ENCODE measurements at places on chromosomes 7 and 10.

GRCh38 chr7:132558815-132559214 is 17.5 kb downstream of the PLXNA4 start:
- no peak for DNase-seq

- DNase-seq, result no peak
Observed at GRCh38 chr10:30762620-30763019, 133.1 kb upstream of the LYZL2 start.

DNA sequence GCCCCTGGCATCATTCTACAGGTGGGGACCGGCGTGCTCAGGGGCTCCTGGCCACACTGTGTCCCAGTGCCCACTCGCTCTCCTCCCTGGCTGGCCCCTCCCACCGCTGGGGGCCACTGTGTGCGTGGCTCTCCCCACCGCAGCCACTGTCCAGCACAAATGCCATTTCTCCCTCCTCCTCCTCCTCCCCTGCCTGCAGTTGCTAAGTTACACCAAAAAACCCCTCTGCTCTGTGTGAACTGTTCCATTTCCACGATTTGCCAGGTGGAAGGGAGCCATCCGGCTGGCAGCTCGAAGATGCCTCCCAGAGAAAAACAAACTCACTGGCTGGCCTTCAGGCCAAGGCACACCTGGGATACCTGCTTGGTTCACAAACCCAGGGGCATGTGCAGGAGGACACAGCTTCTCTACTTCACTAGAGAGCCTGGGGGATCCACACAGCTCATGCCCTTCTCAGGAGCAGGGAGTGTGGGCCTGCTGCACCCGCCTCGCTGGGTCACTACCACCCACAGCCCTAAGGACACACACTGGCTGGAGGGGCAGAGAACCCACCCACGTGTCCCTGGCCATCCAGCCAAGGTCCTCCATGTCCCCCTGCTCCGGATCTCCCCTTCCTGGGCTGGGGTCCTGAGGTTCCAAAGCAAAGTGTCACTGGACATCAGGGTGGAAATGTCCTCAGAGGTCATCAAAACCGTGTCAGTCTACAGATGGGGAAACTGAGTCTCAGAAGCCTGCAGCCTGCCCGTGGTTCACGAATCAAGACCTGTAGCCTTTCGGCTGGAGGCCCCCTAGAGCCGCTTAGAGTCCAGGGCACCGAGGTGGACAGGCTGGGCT is 1.7 kb downstream of the RASGEF1A start:
- no peak for DNase-seq

DNA sequence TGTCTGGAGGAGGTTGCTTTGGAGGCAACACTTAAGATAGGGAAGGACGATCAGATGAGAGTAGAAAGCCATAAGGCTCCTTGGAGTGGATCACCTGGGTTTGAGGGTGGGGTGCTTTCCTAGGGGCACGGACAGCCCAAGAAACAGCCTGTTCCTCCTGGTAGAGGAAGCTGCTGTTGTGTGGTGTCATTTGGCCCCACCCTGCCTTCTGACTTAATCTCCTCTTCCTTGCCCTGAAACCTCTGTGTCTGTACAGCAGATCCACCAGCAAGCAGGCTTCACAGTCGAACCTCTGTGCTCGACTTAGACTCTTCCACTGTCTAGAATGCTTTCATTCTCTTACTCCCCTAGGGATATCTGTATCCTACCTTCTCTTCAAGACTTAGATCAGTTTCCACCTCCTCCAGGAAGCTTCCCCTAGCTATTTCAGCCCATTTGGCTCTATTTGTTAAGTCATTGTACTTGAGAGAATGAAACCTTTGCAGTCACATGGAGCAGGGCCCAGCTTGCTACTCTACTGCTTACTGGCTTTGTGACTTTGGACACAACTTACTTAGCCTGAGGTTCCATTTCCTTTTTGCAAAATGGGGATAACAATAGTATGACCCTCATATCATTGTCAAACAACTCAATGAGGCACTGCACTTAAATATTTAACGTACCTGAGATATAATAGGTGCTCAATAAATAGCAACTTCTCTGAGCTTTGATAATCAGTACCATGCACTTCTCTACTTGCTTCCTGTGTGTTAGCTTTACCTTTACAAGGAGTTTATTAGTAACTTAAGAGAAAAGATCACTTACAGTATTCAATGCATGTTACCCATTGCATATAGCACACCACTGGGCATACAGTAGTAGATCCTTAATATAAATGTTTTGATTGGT is 5.0 kb downstream of the MXI1 start:
- peak; percentile 63 for DNase-seq

DNA sequence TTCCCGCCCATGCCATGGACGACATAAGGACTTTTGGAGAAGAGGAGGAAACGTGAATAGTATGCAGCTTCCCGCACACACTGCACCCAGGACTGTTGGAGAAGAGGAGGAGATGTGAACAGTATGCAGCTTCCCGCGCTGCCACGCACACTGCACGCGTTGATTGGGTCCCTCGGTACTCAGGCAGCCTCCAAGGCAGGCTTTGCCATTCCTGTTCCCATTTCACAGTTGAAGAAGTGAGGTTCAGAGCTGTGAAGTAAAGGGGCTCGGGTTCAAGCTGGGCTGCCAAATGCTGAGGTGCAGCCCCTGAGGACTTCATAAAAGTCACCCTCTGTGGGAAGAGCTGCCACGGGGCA is 147.9 kb upstream of the FAM20C start:
- DNase-seq, result no peak

- no peak for DNase-seq
Observed at GRCh38 chr7:147013825-147014224, 897.2 kb downstream of the CNTNAP2 start.

- no peak for DNase-seq
Observed at GRCh38 chr7:20165146-20165510, 52.1 kb downstream of the MACC1 start.

GRCh38 chr10:102721954-102722353 is 7.5 kb downstream of the SFXN2 start:
- no peak for DNase-seq

DNA sequence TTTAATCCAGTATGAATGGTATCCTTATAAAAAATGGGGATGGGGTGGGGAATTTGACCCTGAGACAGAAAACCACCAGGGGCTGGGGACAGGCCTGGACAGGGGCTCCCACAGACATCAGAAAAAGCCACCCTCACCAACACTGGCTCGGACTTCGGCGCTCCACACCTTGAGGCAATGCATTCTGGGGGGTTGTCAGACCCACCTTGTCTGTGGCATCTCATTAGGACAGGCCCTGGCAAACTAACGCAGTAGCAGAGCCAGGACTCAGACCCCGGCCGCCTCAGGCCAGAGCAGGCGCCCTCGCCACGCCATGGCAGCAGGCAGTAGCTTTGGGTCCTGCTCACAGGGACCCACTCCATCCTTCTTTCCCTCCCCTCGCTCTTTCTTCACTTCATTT is 160.1 kb downstream of the CCDC3 start:
- no peak for DNase-seq

GRCh38 chr10:104735036-104735756 is 94.1 kb downstream of the SORCS3 start:
- DNase-seq, result no peak

GRCh38 chr10:7251696-7252465 is 159.0 kb downstream of the SFMBT2 start:
- DNase-seq, result no peak

GRCh38 chr10:104925232-104925851 is 284.3 kb downstream of the SORCS3 start:
- DNase-seq, result no peak

DNA sequence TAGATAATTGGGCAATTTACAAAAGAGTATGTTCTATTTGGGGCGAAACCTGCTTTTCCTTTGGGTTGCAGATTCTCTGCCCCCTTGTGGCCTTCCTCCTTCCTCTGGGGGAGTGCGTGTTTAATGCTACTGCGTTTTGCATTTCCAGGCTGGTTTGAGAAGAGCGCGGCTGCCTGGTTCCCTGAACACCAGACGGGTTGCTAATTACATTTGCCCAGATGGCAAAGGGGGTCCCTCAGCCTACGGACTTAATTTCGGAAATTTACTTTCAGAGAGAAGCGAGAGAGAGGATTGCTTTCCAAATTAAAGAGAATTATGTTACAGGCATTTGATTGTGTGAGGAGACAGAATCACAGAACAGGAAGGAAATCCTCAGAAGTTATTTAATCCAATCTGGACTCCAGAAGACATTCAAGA is 91.9 kb upstream of the JAZF1 start:
- peak; percentile 5 for DNase-seq

- DNase-seq, result no peak
Observed at GRCh38 chr7:97009753-97010732, 4.7 kb downstream of the DLX6 start.

DNA sequence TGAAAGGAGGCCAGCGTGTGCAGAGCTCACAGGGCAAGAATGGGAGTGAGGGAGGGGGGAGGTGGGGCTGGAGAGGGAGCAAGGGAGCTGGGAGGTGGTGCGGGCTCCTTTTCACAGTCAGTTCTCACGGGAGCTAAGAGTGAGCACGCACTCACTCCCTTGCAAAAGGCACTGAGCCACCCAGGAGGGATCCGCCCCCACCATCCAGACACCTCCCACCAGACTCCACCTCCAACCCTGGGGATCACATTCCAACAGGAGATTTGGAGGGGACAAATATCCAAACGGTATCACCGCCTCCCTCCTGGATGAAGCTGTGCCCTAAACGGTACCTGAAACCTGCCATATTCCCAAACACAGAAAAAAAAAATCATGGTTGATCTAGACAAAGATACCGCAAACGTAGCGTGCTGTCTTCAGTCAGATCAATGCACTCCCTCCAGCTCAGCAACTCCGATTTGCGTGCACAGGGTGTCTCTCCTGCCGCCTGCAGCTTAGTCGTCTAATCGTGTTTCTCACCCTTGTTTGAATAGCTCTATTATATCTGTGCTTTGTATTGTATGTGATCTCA is 20.3 kb upstream of the PRKAG2 start:
- no peak for DNase-seq

DNA sequence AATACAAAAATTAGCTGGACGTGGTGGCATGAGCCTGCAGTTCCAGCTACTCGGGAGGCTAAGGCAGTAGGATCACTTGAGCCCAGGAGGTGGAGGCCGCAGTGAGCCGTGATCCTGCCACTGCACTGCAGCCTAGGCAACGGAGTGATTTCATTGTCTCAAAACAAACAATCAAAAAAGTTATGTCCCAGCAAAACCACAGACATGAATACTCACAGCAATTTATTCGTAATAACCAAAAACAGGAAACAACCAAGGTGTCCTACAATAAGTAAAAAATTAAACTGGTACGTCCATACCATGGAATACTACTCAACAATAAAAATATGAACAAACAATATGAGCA is 11.6 kb upstream of the CYTH3 start:
- DNase-seq, result no peak

DNA sequence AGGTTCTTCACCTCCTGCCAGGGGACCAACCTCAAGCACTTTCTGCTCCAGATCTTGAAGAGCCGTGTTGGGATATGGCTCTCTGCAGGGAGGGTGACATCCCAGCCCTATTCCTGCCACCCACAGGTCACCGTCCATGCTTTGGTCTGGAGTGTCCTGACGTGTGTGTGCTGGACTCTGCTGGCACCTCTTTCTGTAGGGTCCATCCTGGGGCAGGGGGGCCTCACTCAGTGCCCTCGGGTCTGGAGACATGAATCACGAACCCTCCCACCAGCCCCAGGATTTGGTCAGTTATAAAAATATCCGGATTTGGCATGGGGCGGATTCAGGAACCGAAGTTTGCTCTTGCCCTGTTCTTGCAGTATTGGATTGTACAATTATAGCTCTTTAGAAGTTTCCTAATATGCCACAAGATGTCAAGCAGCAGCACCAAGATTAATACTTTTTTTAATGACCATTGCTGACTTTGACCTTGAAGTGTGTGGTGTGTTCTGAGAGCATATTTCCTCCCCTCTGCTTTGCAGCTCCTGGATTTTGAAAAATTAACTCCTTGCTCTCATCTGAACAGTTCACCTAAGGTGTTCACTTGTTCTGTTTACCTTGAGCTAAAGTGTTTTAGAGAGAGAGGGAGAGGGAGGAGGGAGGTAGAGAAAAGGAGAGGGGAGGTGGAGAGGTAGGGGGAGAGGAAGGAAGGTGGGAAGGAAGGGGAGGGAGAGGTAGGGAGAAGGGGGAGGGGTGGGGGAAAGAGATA is 95.4 kb upstream of the SHH start:
- DNase-seq, result no peak

GRCh38 chr7:128035712-128036111 is 4.5 kb upstream of the LRRC4 start:
- no peak for DNase-seq

- no peak for DNase-seq
Observed at GRCh38 chr10:105291571-105291970, 650.5 kb downstream of the SORCS3 start.

- no peak for DNase-seq
Observed at GRCh38 chr10:25707572-25707971, 226.5 kb upstream of the MYO3A start.

- DNase-seq, result no peak
Observed at GRCh38 chr7:158026636-158027265, 560.9 kb downstream of the PTPRN2 start.

DNA sequence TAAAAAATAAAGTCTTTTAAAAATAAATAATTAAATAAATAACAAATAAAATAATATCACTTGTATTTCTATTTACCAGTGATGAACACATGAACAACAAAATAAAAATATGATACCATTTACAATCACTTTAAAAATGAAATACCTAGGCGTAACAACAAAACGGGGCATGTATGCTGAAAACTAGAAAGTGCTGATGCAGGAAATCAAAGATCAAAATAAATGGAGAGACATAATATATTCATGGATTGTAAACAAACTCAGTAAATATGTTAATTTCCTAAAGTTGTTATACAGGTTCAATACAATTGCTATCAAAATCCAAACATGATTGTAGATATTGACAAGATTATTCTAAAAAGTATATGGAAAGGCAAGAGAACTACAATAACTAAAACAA is 19.2 kb upstream of the SFTPA2 start:
- DNase-seq, result no peak

DNA sequence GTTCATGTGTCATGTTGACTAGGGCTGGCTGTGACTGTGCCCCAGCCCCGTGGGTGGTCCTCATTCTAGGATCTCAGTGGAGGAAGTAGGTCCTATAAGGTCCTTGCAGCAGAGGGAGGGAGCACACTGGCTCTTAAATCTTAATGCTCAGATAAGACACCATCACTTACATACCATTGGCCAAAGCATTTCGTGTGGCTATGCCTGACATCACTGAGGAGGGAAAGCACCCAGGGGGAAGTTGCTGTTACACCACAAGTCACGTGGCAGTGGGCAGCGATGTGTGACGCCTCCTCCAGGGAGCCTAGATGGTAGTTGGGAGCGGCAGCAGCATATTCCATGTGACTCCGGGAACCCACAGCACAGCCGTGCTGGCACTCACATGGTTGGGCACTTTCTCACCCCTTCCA is 224.7 kb upstream of the SH2B2 start:
- no peak for DNase-seq
